ENCODE measurements at places on chromosomes 1 and 21.

GRCh38 chr1:200367841-200368534, 41.8 kb downstream of the ZNF281 start:
- no peak for DNase-seq

- DNase-seq = no peak
These were observed 56.9 kb upstream of the TRIM67 start for GRCh38 chr1:231104917-231105316.

DNA sequence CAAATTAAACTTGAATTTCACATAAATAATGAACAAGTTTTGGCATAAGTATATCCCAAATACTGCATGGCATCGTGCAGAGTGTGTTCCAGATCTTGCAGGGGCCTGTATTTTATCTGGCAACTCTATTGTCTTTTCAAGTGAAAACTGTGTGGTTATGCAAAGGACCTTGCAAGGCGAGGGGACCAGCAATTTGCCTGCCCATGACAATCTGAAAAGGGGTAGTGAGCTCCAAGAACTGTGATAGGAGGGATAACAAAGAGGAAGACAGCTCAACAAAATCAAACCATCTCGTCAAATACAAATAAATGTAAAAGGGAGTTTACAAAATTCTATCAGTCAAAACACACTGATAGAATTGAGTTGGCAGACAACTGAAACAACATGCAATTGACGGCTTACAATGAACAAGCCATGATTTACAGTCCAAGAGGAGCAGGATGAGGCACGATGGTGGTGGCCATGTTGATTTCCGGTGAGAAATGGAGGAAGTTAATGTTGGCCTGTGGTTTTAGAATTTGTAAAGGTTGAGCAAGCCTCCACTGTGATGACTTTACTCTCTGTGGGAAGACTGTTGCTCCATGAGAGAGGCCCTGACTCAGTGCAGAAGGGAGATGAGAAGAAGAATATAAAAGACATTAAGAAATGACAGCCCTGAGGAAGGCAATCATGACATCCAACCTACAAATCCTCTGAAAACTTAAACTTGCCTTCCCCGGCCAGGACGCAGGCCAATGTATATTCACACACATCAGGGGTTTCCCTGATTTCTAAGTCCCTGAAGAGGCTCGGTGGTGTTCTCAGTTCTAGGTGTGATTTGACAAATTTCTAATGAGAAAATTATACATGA, 132.2 kb downstream of the ADSS2 start:
- no peak for DNase-seq

DNA sequence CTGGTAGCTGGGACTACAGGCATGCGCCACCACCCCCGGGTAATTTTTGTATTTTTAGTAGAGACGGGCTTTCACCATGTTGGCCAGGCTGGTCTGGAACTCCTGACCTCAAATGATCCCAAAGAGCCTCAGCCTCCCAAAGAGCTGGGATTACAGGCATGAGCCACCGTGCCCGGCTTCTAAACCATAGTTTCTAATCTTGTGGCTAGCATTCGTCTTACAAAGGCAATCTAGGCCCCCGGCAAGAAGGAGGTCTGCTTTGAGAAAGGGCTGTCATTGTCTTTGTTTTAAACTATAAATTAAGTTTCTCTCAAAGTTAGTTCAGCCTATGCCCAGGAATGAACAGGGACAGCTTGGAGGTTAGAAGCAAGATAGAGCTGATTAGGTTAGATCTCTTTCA, 10.3 kb upstream of the L1TD1 start:
- DNase-seq = no peak

- DNase-seq = no peak
These were observed 46.1 kb upstream of the RBM34 start for GRCh38 chr1:235207209-235207565.

GRCh38 chr21:45507523-45507875, 34.7 kb downstream of the SLC19A1 start:
- DNase-seq = no peak

GRCh38 chr1:7281821-7282220, 489.3 kb upstream of the VAMP3 start:
- no peak for DNase-seq

All from upper lobe of left lung (tissue), 6 donors.